ENCODE measurements at places on chromosomes 12 and 14.
A peak's percentile ranks its signal among the peaks of the same experiment; 100 is the strongest.

- DNase-seq, result no peak
Measured at GRCh38 chr12:124939079-124939420, 24.6 kb upstream of the UBC start.

- DNase-seq, result no peak
Measured at GRCh38 chr12:27652174-27652763, 44.0 kb upstream of the REP15 start.

DNA sequence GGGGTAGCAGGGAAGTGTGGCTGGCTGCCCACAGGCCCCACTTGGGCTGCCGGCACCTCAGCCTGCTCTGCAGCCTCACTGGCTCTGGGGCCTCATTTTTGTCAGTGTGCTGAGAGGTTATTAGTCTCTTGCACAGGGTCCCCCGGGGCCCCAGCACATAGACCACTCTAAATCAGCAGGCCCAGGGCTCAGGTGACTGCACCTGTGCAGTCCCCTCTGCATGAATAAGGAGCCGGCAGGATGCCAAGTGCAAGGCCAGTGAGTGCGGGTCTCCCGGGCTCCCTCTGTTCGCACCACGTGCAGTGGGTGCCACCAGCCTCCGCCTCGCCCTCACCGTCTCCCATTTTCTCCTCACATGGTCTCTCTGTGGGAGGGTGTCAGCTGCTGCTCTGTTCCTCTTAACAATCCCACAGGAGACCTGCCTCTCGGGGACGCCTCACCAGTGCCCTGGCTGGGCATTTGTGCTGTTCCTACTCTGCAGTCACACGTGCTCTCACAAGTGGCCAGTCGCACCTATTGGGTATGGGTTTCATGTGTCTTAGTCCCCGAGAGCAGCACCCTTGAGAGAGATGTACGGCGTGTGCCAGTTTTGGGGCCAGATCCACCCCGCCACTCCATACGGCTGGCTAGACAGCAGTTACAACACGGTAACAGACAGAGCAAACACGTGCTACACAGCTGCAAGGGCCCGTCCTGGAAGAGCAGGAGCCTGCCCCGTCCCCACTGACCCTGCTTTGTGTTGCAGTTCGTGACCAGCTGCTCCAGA, 40.4 kb downstream of the MMAB start:
- no peak for DNase-seq

DNA sequence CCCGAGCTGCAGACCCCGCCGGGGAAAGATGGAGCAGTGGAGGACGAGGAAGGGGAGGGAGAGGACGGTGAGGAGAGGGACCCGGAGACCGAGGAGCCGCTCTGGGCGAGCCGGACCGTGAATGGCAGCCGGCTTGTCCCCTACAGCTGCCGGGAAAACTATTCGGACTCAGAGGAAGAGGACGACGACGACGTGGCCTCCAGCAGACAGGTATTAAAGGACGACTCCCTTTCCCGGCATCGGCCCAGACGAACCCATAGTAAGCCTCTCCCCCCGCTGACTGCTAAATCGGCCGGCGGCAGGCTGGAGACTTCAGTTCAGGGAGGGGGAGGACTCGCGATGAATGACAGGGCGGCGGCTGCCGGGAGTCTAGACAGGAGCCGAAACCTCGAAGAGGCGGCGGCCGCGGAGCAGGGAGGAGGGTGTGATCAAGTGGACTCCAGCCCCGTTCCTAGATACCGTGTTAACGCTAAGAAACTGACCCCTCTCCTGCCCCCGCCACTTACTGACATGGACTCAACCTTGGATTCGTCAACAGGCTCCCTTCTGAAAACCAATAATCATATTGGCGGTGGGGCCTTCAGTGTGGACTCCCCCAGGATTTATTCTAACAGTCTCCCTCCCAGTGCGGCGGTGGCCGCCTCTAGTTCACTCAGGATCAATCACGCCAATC, 962 bp downstream of the LEMD3 start:
- DNase-seq, result no peak

DNA sequence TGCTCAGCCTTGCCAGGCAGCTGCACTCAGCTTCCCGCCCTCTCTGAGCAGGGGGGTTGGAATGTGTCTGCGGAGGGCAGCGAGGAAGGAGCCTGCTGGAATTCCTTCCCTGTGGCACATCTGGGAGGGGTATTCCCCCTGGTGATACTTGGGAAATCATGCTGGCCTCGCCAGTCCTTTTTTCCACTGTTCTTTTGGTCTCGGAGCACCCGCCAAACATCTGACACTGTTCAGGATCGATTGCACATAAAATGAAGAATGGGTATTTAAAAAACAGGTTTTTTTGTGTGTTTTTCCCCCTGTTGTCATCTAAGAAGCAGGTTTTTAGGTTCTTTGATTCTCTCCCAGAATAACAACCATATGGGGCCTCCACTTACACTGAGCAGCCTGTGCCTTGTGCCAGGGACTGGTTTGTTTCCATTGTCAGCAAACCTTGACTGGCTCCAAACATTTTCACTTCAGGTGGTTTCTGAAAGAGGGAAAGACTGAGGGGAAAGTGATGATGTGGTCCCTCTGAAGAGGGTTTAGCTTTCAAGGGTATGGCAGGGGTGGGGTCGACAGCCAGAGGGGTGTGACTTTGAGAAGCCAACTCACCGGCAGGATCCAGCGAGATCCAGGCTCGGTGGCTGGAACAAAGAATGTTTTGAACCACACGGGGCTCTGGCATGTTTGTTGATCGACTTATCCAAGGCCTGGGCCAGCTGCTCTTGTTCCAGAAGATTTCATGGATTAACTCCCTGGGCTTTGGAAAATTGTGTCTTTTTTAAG, 215.1 kb downstream of the CACNA1C start:
- DNase-seq, result no peak

GRCh38 chr12:40248585-40249297, 23.9 kb downstream of the LRRK2 start:
- DNase-seq, result no peak

- no peak for DNase-seq
Measured at GRCh38 chr12:108819920-108820706, 37.3 kb downstream of the SSH1 start.

DNA sequence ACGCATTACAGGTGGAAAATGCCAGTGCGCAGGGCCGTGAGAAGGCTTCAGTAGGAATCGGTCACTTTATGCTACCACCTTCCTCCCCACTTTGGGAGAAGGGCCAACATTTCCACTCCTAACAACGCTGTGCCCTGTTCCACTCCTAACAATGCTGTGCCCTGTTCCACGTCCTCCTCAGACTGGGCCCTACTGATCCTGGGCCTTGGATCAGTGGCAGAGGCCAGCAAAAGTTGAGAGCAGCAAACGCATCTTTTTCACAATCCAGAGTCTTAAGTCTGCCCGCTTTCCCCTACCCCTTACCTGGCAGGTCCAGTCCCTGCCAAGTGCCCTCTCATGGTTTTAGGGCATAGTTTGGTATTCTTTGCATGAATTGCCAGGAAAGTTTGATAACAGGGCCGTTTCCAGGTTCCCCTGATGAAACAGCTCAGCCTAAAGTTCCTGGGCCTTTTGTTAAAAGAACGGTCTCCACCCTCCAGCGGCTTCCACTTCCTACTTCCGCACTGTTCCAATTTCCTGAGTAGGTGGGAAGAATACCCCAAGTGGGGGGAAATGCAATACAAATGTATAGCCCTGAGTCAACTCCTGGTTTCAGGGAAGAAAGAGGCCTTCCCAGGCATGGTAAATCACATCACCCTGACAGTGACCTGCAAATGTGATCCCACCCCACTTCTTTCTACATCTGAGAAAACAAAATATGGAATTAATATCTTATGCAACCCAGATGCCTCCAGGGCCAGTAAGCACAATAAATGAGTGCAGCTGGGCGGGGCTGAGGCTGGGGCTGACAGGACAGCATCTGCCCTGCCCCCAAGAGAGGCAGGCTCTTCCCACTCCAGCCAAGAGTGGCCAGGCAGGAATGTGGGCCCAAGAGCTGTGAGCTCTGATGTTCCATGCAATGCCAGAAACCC, 15.0 kb downstream of the KCTD10 start:
- DNase-seq, result peak; percentile 20

DNA sequence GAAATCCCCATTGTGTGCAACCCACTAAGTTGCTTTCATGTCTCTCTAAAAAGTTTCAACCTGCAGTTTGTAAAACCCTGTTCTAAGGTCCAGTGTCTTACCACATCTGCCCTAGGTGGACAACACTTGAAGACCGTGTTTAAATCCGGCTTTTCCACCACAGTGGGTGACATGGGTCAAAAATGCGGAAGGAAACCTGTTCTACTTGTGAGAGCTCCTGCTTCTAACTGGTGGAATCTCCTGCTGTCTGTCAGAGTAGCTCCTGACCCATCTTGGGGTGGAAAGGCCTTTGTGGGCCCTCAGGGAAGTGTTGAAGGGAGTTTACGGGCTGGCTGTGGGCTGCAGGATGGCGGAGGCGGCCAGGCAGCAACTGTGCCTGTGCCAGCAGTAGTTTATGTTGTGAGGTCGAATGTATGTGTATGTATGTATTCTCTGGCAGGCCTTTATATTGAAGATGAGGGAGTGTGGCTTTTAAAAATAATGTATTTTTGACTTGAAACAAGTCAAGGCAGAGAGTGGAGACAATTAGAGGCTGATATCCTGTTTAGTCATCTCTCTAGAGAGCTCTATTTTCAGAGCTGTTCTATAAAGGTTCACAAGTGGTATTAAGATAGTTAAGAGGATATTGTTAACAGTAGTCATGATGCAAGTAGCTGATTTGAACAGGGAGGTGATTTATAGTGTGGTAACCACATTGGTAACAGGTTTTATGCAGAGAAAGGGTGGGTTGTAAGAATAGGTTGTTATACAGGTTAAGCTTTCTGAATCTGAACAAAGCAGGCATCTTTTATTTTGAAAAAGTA, 67.0 kb downstream of the PRKCH start:
- DNase-seq, result no peak

GRCh38 chr12:84661786-84662185, 250.8 kb downstream of the SLC6A15 start:
- no peak for DNase-seq

- DNase-seq, result no peak
Measured at GRCh38 chr12:38282886-38283285, 33.7 kb upstream of the ALG10B start.

DNA sequence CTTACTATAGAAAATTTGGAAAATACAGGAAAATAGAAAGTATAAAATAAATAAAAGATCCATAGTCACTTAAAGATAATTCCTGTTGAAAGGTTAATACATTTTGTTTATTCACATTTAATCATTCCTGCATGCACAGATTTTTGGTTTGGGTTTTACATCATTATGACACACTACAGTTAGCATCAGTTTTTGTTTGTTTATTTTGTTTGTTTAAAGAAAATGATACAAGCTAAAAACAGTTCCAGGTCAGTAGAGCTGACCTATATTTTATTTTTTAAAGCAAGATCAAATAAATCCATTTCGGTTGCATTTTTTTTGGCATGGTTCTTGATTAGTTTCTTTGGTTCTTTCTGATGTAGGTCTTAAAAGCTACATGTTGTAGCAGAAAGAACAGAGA, 68.8 kb upstream of the CCDC91 start:
- no peak for DNase-seq

GRCh38 chr14:80584744-80585505, 356.6 kb downstream of the CEP128 start:
- DNase-seq, result no peak

GRCh38 chr14:27384124-27384523, 786.3 kb upstream of the NOVA1 start:
- no peak for DNase-seq

DNA sequence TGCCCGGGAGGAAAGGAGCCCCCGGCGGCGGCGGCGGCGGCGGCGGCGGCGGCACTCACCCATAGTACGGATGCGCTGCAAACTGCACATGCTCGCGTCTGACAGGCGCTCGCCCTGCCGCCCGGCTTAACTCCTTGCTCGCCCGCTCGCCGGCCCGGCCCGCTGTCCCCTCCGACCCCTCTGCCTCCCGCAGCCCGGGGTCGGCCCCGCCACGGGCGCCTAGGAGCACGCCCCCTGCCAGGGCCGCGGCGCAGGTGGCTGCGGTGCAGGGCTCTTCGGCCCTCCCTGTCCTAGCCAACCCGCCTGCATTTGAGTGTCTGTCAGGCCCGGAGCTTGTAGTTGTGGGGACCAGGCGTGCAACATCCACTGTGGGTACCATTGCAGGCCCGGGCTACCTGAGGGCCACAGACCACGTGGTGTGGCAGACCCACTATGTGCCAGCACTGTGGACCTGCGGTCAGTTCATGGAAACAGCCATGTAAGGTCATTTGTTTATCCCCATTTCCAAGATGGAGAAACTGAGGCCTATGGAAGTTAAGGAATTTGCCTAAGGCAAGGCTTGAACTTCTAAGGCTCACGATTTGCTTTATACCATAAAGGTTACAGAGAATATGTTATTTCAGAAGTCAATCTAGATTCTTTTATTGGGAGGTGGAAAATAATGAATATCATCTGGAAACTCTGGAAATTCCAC, 17.6 kb upstream of the PLEKHH1 start:
- no peak for DNase-seq

DNA sequence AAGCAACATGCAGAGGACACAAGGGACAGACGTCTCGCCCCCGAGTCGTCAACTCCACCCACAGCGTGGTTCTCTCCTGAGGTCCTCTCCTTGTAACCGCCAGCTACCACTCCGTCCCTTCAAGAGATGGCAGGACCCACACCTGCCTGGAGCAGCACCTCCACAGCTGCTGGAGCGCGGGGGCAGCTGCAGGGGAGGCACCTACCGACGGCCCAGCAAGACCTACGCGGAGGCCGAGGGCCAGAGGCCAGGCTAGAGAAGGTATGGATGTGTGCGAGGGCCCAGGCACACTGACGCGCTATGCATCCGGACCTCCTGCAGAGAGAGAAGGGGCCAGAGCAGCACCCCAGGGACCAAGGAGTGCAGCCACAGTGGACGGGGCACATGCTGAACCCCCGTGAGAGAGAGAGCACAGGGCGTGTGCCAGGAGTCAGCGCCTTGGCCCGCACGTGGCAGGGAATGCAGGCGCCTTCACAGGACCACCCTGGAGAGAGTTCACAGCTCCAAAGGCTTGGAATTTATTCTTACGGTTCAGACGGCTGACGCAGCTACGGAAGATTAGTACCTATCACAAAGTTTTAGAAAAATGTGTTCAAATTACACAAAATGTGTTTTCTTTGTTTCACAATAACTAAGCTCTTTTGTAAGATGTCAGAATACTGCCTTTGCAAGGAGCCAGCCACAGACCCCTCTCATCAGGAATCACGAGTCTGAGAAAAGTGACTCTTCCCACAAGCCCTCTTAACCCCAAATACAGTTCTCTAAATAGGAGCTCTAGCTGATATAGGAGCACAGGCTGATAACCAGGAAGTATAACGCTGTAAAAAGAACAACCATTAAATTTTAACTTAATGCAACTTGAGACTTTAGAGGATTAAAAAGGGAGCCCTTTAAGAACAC, 36.8 kb downstream of the CDC42BPB start:
- DNase-seq, result no peak

- DNase-seq, result no peak
Measured at GRCh38 chr14:70281939-70282338, 77.5 kb downstream of the COX16 start.

DNA sequence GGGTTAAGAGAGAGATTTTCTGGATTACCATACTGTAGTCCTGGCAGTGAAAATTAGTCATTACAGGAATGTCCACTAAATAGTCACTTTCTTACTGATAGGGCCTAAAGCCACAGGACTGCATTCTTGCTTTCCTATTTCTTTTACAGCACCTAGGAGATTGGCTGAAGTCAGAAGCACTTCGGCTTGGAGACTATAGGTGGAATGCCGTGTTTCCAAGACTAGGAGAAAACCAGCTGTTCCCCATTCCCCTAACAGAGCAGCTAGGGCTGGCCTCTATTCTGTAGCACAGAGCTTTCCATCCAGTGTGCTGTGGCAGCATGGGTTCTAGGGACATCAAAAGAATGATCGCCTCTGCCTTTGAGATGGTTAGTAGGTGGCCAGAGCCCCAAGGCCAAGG, 15.1 kb downstream of the PIGH start:
- no peak for DNase-seq

GRCh38 chr12:9148926-9149325, 33.2 kb upstream of the A2M start:
- no peak for DNase-seq

- DNase-seq, result no peak
Measured at GRCh38 chr14:103697206-103697602, 18.0 kb downstream of the XRCC3 start.

Measured in esophagus squamous epithelium (tissue), 5 donors.